ENCODE measurements at places on chromosomes 3 and 15.

DNA sequence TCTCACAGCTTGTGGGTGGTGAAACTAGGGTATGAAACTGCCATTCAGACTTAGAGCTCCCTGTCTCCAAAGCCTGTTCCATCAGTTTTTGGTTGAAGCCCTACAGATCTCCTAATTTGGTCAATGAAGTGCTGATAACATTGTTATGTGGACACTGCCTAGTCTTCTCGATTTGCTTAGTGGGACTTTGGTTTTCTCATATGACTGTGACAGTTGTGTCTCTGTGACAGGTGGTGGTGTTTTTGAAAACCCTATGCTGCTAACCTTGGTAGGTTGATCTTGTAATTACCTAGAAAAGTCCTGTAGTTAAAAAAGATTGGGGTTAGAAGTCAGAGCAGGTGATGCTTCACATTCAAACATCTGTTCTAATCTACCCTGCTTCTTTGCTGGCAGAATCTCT is 9.2 kb downstream of the PPM1L start:
- no peak for DNase-seq

GRCh38 chr15:72285402-72285801 is 13.0 kb upstream of the PARP6 start:
- DNase-seq = no peak

- DNase-seq = no peak
Measured at GRCh38 chr3:129473769-129474152, 33.7 kb downstream of the IFT122 start.

GRCh38 chr3:187292631-187293515 is 1.3 kb upstream of the MASP1 start:
- no peak for DNase-seq

DNA sequence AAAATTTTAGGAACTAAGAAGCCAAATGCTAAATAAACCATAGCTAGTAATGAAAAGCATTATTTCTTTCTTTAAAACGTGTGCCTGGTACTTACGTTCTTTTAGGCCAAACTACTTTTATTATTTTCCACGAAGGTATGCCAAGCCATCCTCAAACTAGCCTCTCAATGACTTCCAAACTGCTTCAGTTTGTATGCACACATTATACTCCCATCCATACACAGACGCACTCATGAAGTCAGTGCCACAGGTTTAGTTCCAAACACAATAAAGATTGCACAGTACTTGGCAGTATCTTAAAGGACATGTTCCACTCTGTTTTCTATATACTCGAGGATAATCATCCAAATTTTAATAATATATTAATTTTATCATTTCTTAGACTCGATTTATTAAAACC is 609.2 kb upstream of the ZNF385D start:
- no peak for DNase-seq

- DNase-seq = no peak
Measured at GRCh38 chr15:86040356-86041033, 39.2 kb upstream of the AGBL1 start.

- no peak for DNase-seq
Measured at GRCh38 chr3:27085829-27086730, 283.1 kb downstream of the NEK10 start.

- DNase-seq = no peak
Measured at GRCh38 chr3:187473778-187474406, 105.7 kb downstream of the RTP4 start.

DNA sequence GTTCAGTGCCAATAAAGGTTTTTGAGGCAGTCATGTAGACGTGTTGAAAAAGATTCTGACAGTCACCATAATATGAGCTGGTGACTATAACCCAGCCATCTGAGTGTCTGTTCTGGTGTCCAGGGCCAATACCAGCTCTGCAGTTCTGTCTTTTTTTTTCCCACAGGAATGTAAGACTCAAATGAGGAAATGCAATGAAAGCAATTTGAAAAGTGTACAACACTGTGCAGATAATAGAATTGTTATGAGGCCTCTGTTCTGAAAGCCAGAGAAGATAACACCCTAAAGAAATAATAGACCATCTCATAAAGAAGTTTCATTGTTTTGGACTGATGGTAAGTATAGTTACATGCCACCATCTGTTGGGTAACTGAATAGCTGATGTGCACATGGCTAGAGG is 57.1 kb downstream of the CLDN1 start:
- DNase-seq = no peak

DNA sequence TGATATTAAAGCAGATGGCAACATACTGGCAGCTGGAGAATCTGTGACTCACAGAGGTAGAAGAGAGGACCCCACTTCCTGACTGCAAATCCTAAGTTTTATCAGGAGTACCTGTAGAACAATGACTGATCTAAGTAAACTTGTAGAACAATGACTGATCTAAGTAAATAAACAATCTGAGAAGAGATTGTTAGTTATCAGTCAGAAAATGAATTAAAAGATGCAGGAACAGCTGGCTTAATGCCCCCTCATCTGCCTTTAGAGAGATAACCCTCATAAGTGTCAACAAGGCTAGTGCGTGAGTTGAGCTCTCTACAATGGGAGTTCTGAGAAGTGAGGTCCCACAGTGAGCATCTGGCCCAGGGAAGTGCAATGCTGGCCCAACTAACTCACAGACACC is 14.6 kb downstream of the ACAD11 start:
- DNase-seq = no peak

DNA sequence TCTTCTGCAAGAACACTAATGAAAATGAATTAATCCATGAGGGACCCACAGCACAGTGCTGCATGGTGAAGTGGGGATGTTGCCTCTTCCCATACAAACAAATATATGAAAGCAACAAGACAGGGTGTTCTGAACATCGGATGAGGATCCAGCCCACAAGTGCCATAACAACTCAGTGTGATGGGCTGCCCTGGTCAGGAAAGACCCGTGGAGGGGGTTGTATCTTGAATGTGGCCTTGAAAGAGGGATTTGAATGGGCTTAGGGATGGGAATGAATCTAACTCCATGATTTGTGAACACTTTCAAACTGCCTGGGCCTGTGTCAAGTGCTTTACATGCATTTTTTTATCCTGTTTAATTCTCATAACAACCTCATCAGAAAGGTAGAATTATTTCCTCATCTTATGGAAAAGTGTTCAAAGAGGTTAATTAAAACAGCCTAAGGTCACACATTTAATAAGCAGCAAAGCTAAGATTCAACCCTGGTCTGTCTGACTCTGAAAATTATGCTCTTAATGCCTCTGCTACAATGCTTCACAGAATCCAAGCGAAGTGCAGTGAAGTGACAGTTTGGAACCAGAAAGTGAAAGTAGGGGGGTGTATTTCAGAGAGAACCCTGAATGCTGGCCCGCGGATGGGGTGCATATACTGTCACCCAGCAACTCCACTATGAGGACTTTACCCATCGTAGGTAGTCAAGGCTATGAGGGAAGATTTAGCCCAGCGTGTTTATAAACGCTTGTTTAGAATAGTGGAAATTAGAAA is 65.6 kb upstream of the HEG1 start:
- DNase-seq = no peak

GRCh38 chr3:39135170-39135805 is 18.1 kb downstream of the CSRNP1 start:
- DNase-seq = no peak

DNA sequence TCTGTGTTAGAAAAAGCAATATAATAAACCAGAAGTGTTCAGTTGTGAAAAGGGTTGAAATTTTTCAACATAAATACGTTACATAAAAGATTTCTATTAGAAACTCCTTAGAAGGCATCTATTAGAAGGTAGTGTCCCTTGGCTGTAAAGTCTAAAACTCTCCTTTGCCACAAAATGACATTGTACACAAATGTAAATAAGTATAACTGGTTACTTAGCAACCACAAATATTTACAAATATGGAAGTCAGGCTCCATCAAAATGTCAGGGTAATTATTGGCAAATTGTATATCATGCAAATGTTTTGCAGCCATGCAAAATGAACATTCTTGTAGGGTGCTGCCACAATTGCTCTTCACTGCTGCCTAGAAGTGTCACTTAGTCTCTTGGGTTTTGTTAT is 419.1 kb upstream of the CDIN1 start:
- no peak for DNase-seq

GRCh38 chr3:14616606-14617507 is 34.7 kb upstream of the CCDC174 start:
- no peak for DNase-seq

DNA sequence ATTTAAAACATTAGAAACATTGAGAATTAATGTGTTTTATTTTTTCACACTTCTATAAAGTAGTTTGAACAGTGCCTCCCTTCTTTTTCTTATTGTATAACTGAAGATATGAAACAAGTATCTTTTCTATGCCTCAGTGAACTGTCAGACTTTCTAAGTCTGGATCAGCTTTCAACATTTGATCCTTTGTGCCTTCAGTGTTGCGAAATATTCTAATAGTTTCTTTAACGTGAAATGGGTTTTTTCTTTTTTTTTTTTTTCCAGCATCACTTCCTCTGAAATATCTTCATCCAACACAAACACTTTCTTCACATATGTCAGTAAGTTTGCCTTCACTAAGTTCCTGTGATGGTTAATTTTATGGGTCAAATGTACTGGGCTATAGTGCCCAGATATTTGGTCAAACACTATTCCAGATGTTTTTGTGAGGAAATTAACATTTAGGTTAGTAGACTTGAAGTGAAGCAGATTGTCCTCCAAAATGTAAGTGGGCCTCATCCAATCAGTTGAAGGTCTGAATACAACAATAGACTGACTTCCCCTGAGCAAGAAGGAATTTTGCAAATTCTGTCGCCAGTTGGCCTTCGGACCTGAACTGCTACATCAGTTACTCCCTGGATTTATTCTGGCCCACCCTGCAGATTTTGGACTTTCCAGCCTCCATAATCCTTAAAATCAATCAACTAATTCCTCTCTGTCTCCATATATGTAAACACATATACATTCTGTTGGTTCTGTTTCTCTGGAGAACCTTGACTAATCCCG is 6.4 kb upstream of the CPOX start:
- peak; percentile 20 for DNase-seq

GRCh38 chr3:10551821-10552630 is 46.6 kb upstream of the ATP2B2 start:
- peak; percentile 95 for DNase-seq

GRCh38 chr3:152392272-152392880 is 123.6 kb downstream of the MBNL1 start:
- no peak for DNase-seq

GRCh38 chr3:182451871-182452270 is 341.4 kb upstream of the ATP11B start:
- no peak for DNase-seq

- no peak for DNase-seq
Measured at GRCh38 chr15:44532689-44533088, 4.3 kb upstream of the EIF3J start.

DNA sequence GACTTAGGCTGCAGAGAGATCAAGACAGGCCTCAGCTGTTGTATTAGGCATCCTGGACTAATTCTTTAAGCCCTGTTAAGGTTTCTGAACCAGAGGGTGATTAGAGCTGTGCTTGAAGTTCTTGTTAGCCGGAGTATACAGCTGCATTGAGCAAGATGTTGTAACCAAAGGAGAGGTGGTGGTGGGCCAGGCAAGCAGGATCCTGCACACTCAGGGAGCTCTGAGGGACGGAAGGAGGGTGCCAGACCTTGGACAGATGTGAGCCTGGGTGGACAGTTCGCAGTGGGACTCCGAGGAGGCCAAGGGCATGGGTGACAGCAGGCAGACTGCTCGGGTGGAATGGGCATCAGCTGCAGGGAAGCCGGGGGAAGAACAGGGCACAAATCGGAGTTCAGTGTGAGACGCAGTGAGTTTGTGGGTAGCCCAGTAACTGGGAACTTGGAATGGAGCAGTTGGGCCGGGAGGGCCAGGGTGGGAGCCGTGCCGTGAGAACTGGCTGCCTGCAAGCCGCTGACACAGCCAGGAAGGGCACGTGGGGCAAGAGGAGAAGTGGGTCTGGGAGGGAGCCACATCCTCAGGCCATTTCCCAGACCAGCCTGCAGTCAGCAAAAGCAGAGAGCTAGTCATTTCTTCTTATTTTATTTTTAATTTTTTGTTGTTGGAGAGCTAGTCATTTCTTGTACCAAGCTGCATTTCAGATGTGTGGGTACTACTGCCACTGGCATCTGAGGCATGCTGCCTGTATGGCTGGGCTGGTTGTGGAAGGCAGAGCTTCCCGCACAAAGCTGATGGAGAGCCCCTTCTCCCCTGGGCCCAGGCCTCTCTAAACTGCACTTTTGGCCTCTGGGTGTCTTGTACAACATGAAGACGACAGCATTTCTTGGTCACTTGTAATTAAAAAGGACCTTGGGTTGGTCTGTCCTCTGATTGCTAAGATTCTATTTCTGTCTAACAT is 61.0 kb downstream of the PGPEP1L start:
- peak; percentile 4 for DNase-seq

DNA sequence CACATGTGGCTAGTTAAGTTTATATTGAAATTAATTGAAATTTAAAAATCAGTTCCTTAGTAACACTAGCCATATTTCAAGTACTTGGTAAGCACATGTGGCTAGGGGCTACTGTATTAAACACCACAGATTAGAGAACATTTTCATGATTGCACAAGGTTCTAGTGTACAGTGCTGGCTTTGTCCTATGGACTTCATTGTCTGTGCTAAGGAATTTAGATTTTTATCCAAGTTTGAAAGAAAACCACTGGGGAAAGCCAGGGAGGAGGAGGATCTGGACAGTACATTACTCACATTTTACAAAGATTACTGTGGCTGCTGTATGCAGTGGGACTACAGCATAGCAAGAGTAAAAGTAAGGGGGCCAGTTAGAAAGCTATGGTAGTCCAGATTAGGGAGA is 13.9 kb downstream of the STAC start:
- DNase-seq = no peak

GRCh38 chr3:12393894-12394293 is 90.4 kb upstream of the TSEN2 start:
- DNase-seq = peak; percentile 86

GRCh38 chr15:100121285-100121684 is 220.5 kb downstream of the ADAMTS17 start:
- no peak for DNase-seq

DNA sequence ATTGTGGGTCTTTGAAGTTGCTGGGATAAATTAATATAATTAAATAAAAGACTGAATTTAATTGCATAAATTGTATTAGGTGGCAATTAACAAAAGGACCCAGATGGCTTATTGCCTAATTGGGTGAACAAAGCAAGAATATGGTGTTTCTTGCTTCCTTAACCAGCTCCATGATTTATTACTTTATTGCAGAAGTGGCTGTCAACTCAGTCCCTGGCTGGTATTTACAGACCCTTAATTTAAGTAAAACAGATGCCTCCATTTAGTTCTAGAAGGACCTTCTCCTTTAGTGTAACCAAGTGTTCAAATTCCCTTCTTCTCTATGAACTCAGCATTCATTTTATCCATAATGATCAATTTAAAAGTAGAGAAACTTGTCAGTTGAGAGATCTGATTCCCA is 35.1 kb downstream of the DPH3 start:
- DNase-seq = no peak

DNA sequence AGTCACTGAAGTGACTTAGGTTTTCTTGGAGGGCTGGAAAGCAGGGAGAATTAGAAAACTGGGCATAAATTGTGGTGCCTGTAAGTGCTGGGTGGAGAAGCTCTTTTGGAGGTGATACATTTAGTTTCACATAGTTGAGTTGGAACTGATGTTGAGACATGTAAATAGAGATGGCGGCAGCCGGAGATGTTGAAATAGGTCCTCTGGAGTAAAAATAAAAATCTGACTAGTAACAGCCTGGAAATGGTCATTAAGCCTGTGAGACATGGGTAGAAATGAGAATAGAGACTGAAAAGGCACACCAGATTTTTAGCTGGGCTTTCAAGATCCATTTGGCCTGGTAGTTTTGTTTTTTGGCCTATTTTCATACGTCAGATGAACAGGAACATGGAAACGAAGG is 2.9 kb upstream of the NIT2 start:
- no peak for DNase-seq

- DNase-seq = no peak
Measured at GRCh38 chr3:82954486-82954885, 1193.0 kb upstream of the GBE1 start.

- DNase-seq = peak; percentile 86
Measured at GRCh38 chr3:188439080-188439479, 285.1 kb downstream of the LPP start.

Measured in inflammatory macrophage (primary cell).